ENCODE measurements at places on chromosomes 7 and 10.

- no peak for DNase-seq
Observed at GRCh38 chr10:130834170-130834569, 477.4 kb downstream of the TCERG1L start.

- no peak for DNase-seq
Observed at GRCh38 chr10:69151984-69152383, 28.0 kb downstream of the VPS26A start.

DNA sequence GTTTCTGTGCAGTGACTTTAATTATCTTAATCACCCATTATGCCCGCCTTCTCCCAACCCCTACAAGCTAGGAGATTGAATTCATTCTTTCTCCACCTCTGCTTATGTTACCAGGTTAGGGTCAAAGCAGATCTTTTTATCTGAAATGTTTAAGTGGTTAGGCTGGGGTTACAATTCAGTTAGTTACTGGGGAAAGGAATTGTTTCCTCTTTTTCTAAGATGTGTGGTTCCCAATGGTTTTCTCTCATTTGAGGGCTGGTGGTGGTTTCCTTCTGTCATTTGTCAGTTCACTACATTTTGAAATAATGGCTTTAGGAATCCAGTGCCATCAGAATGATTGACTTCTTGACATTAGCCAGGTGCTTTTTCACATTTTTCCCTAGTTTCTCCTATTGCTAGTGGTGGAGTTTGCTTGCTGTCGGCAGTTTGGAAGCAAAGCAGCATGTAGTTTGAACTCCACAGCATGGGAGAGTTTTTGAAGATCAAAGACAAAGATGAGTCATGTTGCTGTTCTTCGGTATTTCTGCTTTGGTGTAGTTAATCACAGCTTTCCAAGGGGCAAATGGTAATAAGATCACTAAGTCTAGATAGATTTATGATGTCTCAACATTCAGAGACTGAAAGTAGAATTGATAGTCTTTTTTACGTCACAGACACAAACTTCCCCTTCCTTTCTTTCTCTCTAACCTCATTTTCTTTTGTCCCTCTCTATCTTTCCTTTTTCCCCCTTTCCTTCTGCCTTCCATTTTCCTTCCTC lies 168.2 kb downstream of the SND1 start:
- no peak for DNase-seq

- DNase-seq: no peak
Observed at GRCh38 chr10:113027230-113027573, 77.2 kb downstream of the TCF7L2 start.

DNA sequence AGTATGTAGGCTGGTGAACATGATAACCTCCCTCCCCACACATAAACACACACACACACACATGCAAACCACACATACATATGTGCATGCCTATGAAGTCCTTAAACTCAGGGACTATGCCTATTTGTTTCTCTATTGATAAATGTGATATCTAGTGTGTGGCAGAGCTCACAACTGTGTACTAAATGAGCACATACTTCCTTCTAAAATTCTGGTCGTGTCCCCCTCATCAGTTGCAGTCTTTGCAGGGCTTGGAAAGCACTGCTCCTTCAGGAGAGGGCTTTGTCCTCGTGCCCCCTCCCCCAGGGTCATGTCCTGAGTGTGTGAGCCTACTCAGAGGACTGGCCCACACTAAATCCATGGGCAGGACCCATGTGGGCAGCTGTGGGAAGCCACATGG lies 94.0 kb downstream of the SFMBT2 start:
- DNase-seq: no peak

GRCh38 chr10:693506-693905 lies 4.0 kb upstream of the DIP2C start:
- no peak for DNase-seq

DNA sequence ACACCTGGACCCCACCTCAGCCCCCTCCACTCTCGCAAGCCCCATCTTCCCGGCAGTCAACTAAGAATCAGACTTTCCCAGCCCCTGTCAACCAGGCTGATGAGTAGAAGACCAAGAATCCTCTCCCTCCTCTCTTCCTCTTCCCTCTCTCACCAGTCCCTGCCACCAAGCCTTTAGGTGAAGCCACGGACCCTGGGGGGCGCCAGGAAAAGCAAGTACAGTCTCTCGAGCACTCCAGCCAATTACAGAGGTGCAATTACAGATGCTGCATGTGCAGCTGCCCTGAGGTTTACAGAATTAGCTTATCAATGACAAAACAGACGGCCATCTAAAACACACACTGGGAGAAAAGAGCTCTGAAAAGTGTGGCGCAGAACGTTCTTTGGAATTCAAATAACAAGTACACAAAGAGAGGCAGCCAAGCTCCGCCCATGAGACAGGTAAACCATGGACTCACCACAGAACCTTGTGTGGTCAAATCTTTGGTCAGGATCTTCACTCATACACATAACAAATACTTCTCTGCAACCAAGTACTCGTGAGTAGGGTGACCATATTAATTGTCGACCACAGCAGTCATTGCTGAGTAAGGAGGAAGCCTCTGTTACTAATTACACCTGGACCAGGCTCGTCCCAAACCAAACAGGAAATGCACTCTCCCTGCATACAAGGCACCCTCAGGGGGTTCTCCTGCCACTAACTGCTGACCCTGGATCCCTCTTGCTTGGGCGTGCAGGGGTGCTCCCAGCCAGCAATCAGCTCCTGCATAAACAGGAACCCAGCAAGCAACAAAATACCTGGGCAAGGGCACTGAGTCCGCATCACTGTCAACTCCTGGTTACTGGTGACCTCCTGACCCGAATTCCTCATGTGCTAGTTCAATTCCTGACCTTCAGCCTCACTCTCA lies 189.2 kb downstream of the FAM107B start:
- DNase-seq: no peak

DNA sequence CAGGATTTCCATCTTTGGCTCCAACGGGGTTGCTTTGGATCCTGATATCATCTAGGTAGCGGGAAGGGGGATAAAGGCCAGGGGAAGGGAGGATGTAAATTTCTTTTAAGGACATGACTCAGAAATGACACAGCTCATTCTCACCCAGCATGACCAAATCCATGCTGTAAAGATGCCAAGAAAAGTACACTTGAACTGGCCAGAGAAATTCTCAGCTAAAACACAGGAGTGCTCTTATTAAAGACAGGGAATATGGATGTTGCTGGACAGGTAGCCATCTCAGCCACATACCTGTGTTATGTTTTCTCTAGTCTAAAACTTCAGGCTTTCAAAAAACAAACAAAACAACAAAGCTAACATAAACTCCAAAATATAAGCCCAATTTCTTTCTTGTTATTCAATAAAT lies 68.3 kb downstream of the NAMPT start:
- no peak for DNase-seq

GRCh38 chr10:80580638-80581468 lies 43.2 kb downstream of the SH2D4B start:
- no peak for DNase-seq
